ENCODE measurements at places on chromosomes 16 and 17. TPM values are rescaled to one million over a fixed set of nuclear protein-coding genes. Genes with fewer than 3 reads are reported as not detected.

- no peak for DNase-seq
These were observed 26.8 kb downstream of the KNOP1 start for GRCh38 chr16:19691161-19691711.

- peak; percentile 88 for DNase-seq
These were observed 451.9 kb downstream of the SLC39A11 start for GRCh38 chr17:72640415-72641165.

DNA sequence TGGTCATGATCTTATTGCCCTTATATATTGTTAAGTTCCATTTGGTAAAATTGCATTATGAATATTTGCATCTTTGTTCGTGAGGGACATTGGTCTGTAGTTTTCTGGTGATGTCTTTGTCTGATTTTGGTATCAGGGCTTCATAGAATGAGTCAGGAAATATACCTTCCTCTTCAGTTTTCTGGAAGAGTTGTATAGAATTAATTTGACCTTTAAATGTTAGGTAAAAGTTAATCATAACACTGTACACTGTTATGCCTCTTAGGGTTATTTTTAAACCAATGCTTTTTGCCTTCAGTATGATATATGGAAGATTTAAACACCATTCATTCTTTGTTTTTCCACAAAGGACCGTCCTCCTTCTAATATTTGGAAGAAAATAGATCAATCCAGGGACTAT is 180.0 kb downstream of the CHD9 start:
- no peak for DNase-seq

DNA sequence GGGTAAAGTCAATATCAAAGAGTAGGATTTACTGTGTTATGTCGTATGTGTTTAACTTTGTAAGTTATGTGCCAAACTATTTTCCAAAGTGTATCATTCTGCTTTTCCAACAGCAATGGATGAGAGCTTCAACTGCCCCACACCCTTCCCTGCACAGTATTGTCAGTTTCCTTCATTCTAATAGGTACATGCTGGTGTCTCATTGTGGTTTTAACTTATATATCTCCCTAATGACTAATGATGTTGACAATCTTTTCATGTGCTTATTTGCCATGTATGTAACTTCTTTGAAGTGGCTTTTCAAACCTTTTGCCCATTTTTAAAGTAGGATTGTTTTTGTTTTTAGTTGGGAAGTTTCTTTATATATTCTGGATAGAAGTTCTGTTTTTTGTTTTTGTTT is 3.8 kb downstream of the DDX19B start:
- no peak for DNase-seq

FOXN1 gene
- total RNA-seq: not detected

OR3A3 gene
- not detected for total RNA-seq
